ENCODE measurements at places on chromosomes 7 and 10. TPM values are rescaled to one million over a fixed set of nuclear protein-coding genes. Genes with fewer than 3 reads are reported as not detected.
A peak's percentile ranks its signal among the peaks of the same experiment; 100 is the strongest.

MOSPD3 gene
- 7.9 TPM for total RNA-seq

PRKCQ gene
- total RNA-seq, result 11.6 TPM

DNA sequence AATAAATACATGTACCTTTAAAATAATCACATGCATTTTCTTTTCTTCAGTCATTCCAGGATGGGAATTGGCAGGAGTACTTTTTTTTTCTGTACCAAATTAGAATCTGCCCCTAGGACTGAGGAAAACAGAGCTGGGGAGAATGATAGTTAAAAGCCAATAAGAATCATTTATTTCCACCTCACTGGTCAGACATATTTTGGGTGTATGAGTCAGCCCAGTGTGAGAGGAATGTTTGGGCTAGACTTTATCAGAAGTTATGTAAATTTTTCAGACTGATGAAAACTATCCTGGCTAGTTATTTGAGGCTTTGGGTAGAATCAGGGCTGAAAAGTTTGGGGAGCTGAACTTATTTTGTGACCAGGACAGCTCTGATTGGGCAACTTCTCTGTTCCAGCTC lies 303.1 kb upstream of the NPSR1 start:
- no peak for DNase-seq

GRCh38 chr10:8403711-8404371 lies 349.4 kb downstream of the GATA3 start:
- DNase-seq, result no peak

- DNase-seq, result peak; percentile 22
Measured at GRCh38 chr7:4133491-4134044, 548.5 kb upstream of the FOXK1 start.

AKR1C4 gene
- total RNA-seq, result not detected

- no peak for DNase-seq
Measured at GRCh38 chr10:131983780-131984179, 2.1 kb upstream of the BNIP3 start.

DNA sequence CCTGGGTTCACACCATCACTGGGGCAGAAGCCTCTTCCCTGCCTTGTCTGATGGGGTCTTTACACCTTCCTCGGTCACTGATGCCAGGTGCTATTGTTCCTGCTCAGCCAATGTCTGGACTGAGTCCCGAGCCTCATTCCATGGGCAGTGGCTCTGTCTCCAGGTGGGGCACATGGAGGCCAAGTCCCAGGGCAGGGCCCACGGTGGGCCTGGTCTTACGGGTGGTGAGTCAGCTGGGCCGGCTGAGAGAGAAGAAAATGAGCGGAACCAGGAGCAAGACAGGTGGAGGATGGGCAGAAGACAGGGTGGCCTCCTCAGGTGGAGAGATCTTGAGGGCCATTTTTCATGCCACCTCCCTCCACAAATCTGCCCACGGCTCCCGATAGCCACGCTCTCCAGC lies 131.7 kb upstream of the FAM20C start:
- peak; percentile 13 for DNase-seq

GRCh38 chr10:78944723-78945312 lies 123.9 kb upstream of the ZMIZ1 start:
- peak; percentile 20 for DNase-seq

- DNase-seq, result no peak
Measured at GRCh38 chr10:101561068-101561915, 26.8 kb downstream of the POLL start.

GRCh38 chr7:73703757-73704639 lies 15.5 kb downstream of the STX1A start:
- DNase-seq, result peak; percentile 26

DNA sequence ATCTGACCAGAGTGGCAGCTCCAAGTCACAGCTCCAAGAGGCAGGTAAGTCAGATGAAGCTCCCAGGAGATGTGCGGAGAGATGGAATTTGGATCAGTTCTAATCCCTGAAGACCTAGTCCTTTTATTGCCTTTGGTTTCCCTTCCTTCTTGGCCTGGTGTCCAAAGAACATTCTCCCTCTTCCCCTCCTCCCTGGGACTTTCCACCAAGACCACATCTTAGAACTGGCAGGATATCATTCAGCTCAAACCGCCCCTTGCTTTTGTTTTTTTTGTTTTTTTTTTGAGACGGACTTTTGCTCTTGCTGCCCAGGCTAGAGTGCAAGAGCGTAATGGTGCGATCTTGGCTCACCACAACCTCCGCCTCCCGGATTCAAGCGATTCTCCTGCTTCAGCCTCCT lies 190.8 kb downstream of the GFRA1 start:
- no peak for DNase-seq

- DNase-seq, result no peak
Measured at GRCh38 chr10:122435212-122435827, 19.1 kb upstream of the ARMS2 start.

- no peak for DNase-seq
Measured at GRCh38 chr7:30679664-30680063, 2.6 kb downstream of the CRHR2 start.

DNA sequence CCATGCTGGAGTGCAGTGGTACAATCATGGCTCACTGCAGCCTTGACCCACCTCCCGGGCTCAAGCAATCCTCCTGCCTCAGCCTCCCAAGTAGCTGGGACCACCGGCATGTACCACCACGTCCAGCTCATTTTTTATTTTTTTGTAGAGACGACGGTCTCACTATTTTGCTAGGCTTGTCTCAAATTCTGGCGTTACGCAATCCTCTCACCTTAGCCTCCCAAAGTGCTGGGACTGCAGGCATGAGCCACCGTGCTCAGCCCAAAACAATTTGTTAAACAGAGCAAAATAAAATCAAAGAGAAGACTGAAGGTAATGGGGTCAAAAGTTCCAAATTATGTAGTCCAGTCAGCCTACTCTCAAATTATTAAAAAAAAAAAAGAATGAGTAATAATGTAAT lies 8.7 kb upstream of the JMJD1C start:
- DNase-seq, result no peak

GRCh38 chr10:89744026-89744425 lies 42.6 kb downstream of the KIF20B start:
- DNase-seq, result no peak
